ENCODE measurements at places on chromosomes 2 and 18.

- no peak for DNase-seq
Measured at GRCh38 chr2:105775809-105776559, 31.3 kb downstream of the NCK2 start.

DNA sequence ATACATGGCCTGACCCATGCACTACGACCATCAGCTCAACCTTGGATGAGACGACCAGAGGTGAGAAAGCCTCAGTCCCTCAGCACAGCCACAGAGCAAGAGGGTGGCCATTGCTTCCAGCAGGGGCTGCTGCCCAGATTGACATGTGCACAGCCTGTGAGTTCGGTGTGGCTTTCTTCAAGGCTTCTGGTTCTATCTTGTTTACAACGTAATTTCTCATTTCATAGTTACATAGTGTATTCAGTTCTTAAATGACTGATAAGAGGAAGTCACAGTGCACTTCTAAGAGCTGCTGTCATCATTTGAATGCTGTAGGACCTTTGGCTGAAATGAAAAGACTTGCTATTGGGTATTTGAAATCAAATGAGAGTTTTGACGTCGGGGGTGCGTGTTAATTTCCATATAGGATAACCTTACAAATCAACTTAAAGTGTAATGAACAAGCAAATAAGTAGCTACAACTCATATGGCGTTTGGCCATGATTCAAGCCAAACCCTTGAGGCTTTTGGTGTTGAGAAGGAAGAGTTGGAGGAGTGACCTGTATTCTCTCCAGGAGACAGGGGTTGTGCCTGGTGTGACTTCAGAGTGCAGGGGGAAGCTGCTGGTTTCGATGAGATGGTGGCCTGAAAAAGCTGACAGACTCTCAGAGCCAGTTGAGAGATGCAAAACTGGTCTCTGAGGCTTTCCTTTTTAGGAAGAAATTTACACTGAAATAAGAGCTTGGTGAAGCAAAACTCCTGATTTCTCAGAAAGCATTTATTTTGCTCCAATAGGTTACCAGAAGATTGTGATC, 51.0 kb downstream of the TSHZ1 start:
- DNase-seq, result no peak

DNA sequence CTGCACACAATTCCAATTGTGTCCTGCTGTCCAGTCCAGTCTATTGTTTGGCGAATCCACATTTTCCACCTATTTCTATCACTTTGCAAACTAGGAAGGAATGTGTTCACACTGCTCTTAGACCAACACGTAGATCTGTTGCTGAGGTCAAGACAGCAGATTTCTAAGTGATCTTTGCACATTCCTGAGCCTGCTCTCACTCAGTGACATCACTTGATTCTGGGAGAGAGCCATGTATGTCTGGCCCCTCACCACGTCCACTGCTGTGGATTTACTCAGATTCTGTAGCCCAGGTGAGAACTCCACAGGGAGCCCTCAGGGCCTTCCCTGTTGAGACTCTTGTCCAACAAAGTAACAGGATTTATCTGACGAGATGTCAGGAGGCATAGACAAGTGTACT, 317.2 kb downstream of the TSN start:
- no peak for DNase-seq

- DNase-seq, result no peak
Measured at GRCh38 chr2:124623560-124623959, 598.5 kb downstream of the CNTNAP5 start.

GRCh38 chr18:40877096-40877495, 1077.9 kb upstream of the PIK3C3 start:
- DNase-seq, result no peak

DNA sequence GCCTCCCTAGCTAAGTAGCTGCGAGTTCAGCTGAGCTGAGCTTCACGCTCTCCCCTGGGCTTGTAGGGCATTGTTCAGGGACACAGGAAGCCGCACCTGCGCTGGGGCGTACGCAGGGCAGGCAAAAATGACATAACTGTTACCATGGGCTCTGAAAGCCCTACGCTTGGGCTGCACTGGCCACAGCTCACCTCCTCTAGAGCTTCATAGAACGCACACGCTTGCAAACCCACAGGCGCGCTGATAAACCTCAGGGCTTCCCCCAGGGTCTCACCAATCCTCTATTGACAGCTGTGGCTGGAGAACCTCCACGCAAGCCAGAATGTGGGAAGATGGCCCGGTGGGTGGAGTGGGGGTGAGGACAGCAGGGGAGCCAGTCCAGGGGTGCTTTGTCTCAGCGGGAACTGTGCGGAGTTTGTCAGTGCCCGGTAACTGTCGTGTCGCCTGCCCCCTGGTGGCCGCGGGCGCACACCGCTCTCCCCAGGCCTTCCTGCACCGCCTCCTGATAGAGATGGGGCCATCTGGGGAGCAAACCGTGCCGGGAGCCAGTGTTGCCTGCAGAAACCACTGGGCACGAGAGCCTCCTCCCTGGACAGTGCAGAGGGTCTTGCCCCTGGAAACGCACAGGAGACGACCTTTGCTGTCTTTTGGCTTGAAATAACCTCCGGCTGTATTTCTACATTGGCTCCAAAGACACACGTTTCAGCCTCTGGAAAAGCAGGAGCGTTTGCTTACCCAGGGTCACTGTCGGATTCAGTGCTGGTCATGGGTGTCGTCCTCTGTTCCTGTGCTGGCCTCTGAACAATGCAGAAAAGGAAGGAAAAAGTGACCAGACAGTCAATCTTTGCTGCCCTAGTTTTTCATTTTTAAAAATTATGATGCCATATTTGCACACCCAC, 17.0 kb upstream of the CIDEA start:
- DNase-seq, result peak; percentile 28

- DNase-seq, result no peak
Measured at GRCh38 chr2:150880986-150881385, 380.7 kb downstream of the RBM43 start.

- DNase-seq, result no peak
Measured at GRCh38 chr18:3409811-3410210, 40.2 kb upstream of the TGIF1 start.

All from left renal pelvis (tissue), 4 donors.